ENCODE measurements at places on chromosomes 13 and 19.
A peak's percentile ranks its signal among the peaks of the same experiment; 100 is the strongest.

- H3K36me3 ChIP-seq: no peaks in the 10 kb centered on the region
- H3K4me1 ChIP-seq: peaks cover 14% of the 10 kb centered on the region
- H3K27ac ChIP-seq: peak overlapping the region; percentile 92
- no peak overlapping the region for H3K4me3 ChIP-seq
- DNase-seq: no peak
These were observed 105.1 kb downstream of the NUFIP1 start for GRCh38 chr13:44884076-44884729.

- H3K36me3 ChIP-seq: peaks cover 6% of the 10 kb centered on the region
- H3K27me3 ChIP-seq: no peaks in the 10 kb centered on the region
- no peak overlapping the region for H3K4me3 ChIP-seq
- DNase-seq: no peak
- peaks cover 67% of the 10 kb centered on the region for H3K4me1 ChIP-seq
- H3K27ac ChIP-seq: no peak overlapping the region
These were observed 46.0 kb downstream of the DNM2 start for GRCh38 chr19:10763828-10764339.

- no peaks in the 10 kb centered on the region for H3K4me1 ChIP-seq
- no peak overlapping the region for H3K4me3 ChIP-seq
- H3K27ac ChIP-seq: no peak overlapping the region
- no peaks in the 10 kb centered on the region for H3K36me3 ChIP-seq
These were observed 65.2 kb downstream of the SOX1 start for GRCh38 chr13:112132142-112132541.

DNA sequence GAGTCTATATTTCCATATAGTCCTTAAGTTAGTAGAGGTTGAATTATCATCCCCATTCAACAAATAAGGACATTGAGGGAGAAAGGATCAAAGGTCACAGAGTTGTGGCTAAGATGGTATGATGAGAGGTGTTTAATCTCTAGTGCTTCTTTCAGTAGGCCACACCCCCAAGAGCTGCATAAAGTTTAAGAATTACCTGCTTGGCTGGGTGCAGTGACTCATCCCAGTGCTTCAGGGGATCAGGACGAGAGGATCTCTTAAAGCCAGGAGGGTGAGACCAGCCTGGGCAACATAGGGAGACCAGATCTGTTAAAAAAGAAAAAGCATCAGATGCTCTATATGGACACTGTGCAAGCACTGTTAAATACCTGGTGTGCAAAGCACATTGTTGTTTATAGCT is 560.0 kb upstream of the KLHL1 start:
- H3K27ac ChIP-seq: no peak overlapping the region
- H3K4me1 ChIP-seq: no peaks in the 10 kb centered on the region
- H3K4me3 ChIP-seq: no peak overlapping the region
- H3K27me3 ChIP-seq: peaks cover 22% of the 10 kb centered on the region
- DNase-seq: no peak
- no peaks in the 10 kb centered on the region for H3K36me3 ChIP-seq

- H3K4me3 ChIP-seq: no peak overlapping the region
- DNase-seq: no peak
- H3K4me1 ChIP-seq: no peaks in the 10 kb centered on the region
- H3K27ac ChIP-seq: no peak overlapping the region
- H3K27me3 ChIP-seq: no peaks in the 10 kb centered on the region
These were observed 72.7 kb downstream of the ZNF254 start for GRCh38 chr19:24159707-24160106.

- H3K27ac ChIP-seq: no peak within 1 kb of the TSS
- H3K36me3 ChIP-seq: no peaks in the 10 kb centered on the region
- H3K4me3 ChIP-seq: peak within 1 kb of the TSS; percentile 35
- DNase-seq: no peak
- peaks cover 4% of the 10 kb centered on the region for H3K4me1 ChIP-seq
These were observed at the start of gene NOVA2 for GRCh38 chr19:45973553-45974338. Gene NOVA2, minus strand, starts transcription at chr19:45973865. Its CDS starts 514 bp downstream, at chr19:45973351.

DNA sequence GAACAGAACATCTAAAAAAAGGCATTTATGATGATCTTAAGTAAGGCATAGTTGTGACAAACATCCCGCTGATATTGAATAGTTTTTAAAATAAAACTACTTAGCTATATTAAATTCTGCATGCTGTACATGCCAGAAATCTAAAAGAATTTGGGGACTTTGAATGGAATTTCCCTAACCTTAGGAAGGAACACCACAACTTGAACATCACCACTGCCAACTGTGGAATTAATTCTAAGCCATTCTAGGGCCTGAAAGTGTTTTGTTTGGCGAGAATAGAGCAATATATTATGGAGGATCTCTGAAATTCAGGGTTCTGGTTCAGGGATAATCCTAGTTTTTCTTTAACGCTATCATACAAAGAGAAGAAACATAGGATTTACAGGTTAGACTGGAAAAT is 17.8 kb upstream of the LATS2 start:
- H3K4me1 ChIP-seq: peaks cover 47% of the 10 kb centered on the region
- no peaks in the 10 kb centered on the region for H3K27me3 ChIP-seq
- no peak for DNase-seq
- peak overlapping the region; percentile 55 for H3K4me3 ChIP-seq
- no peaks in the 10 kb centered on the region for H3K36me3 ChIP-seq

DNA sequence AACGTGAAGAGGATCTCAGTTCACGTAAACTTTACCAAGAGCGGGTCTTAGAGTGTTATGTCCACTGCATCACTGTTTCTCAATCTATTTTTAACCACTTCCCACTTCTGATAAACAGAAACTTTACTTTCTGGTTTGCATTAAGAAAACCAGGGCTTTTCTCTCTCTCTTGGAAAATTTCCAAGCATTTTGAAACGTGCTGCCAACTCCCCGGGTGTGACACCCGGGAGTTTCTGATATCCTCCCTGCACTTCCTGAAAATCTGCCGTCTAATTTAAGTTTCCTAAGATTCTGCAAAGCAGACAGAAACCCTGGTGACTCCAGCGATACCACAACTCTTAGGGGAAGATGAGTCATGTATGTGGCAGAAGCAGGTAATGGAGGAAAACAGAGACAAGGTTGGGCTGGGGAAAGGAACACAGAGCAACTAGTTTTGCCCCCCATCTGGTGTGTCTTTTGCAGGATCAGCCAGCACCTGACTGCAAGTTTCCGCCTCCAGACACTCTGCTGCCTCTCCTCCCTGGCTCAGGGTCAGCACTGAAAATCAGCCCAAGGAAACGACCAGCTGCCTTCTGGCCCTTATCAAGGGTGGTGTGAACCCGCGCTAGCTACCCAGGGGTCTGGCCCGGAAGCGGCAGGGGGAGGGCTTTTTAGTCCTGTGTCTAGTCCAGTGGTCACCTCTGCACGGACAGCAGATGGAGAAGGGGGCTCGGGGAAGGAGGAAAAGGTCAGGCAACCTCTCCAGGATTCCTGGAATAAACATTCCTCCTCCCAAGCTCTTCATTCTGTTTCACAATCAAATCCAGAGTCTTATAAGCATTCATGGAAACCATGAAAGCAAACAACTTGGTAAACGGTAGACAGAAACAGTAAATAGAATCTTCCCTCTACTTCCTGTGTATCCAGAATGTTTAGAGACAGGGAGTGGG is 11.3 kb upstream of the FFAR2 start:
- H3K36me3 ChIP-seq: no peaks in the 10 kb centered on the region
- H3K4me1 ChIP-seq: peaks cover 3% of the 10 kb centered on the region
- DNase-seq: no peak
- H3K27ac ChIP-seq: no peak overlapping the region

- H3K27ac ChIP-seq: peak overlapping the region; percentile 49
- peaks cover 16% of the 10 kb centered on the region for H3K36me3 ChIP-seq
- DNase-seq: no peak
- no peaks in the 10 kb centered on the region for H3K27me3 ChIP-seq
- peaks cover 26% of the 10 kb centered on the region for H3K4me1 ChIP-seq
These were observed 138.8 kb upstream of the RNF113B start for GRCh38 chr13:98315902-98316301.

GRCh38 chr19:16094360-16095070 is 17.2 kb upstream of the RAB8A start:
- H3K36me3 ChIP-seq: peaks cover 70% of the 10 kb centered on the region
- H3K4me1 ChIP-seq: peaks cover 37% of the 10 kb centered on the region
- H3K4me3 ChIP-seq: no peak overlapping the region
- H3K27ac ChIP-seq: peak overlapping the region; percentile 75
- DNase-seq: no peak

GRCh38 chr13:49220036-49220855 is at the start of gene MLNR:
Gene MLNR, plus strand, starts transcription at chr13:49220338. Its CDS starts 0 bp downstream, at chr13:49220338.
- peaks cover 8% of the 10 kb centered on the region for H3K36me3 ChIP-seq
- peaks cover 70% of the 10 kb centered on the region for H3K27me3 ChIP-seq
- DNase-seq: no peak
- peaks cover 4% of the 10 kb centered on the region for H3K4me1 ChIP-seq

GRCh38 chr19:29680447-29680846 is 15.2 kb downstream of the PLEKHF1 start:
- H3K27ac ChIP-seq: no peak overlapping the region
- peaks cover 12% of the 10 kb centered on the region for H3K36me3 ChIP-seq
- DNase-seq: no peak
- no peaks in the 10 kb centered on the region for H3K27me3 ChIP-seq

GRCh38 chr13:59398127-59398526 is 765.6 kb downstream of the DIAPH3 start:
- no peaks in the 10 kb centered on the region for H3K36me3 ChIP-seq
- H3K27me3 ChIP-seq: no peaks in the 10 kb centered on the region
- H3K27ac ChIP-seq: no peak overlapping the region
- H3K4me3 ChIP-seq: no peak overlapping the region

DNA sequence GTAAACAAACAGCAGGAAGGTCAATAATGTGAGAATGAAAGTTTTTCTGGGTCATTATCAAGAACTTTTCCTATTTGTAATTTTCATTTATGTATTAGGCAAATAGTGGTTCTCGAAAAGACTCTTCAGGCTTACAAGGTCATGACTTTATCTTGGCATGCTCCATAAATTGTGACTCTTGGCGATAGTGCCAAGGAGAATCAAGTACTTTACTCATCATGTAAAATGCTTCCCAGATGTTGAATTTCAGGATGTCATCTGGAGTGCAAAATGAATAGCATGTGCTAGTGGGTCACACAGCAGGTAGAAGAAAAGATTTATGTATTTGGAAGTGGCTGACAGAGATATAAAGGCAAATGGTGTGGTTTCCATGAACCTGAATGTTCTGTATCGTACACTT is 1492.7 kb upstream of the PCDH20 start:
- H3K36me3 ChIP-seq: no peaks in the 10 kb centered on the region
- no peak overlapping the region for H3K27ac ChIP-seq
- H3K27me3 ChIP-seq: no peaks in the 10 kb centered on the region

GRCh38 chr13:107459430-107459829 is 755.9 kb downstream of the LIG4 start:
- H3K27me3 ChIP-seq: no peaks in the 10 kb centered on the region
- peak overlapping the region; percentile 72 for H3K27ac ChIP-seq
- H3K4me1 ChIP-seq: peaks cover 58% of the 10 kb centered on the region
- peaks cover 4% of the 10 kb centered on the region for H3K36me3 ChIP-seq
- H3K4me3 ChIP-seq: no peak overlapping the region
- DNase-seq: no peak

GRCh38 chr13:33286128-33286527 is 573 bp upstream of the STARD13 start:
- peak overlapping the region; percentile 93 for H3K4me3 ChIP-seq
- no peaks in the 10 kb centered on the region for H3K27me3 ChIP-seq
- peak overlapping the region; percentile 99 for H3K27ac ChIP-seq
- peaks cover 8% of the 10 kb centered on the region for H3K36me3 ChIP-seq

DNA sequence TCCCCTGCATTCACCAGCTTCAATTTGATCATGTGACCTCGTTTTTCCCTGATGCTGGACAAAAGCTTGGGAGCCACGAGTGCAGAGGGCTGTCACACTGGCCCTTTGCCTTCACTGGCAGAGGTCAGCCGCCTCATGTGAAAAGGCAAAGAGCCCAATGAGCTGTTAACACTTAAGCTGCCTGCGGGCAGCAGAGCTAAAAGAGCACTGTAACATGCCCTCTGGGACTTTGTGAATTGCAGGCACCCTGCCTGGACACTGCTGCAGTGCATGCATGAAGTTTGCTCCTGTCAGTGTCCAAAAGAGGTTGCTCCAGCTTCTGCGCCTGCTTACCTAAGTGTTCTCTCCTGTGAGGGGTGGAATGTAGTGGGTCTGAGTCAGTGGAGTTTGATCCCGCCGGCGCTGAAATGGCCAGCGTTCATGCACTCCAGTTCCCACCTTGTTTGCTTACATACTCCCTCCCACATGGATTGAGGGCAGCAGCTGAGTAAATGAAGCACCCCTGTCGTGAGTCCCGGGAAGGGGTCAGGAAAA is 193.7 kb downstream of the RFC3 start:
- peaks cover 5% of the 10 kb centered on the region for H3K4me1 ChIP-seq
- no peak overlapping the region for H3K27ac ChIP-seq
- H3K27me3 ChIP-seq: peaks cover 7% of the 10 kb centered on the region
- no peaks in the 10 kb centered on the region for H3K36me3 ChIP-seq
- H3K4me3 ChIP-seq: no peak overlapping the region
- DNase-seq: no peak

DNA sequence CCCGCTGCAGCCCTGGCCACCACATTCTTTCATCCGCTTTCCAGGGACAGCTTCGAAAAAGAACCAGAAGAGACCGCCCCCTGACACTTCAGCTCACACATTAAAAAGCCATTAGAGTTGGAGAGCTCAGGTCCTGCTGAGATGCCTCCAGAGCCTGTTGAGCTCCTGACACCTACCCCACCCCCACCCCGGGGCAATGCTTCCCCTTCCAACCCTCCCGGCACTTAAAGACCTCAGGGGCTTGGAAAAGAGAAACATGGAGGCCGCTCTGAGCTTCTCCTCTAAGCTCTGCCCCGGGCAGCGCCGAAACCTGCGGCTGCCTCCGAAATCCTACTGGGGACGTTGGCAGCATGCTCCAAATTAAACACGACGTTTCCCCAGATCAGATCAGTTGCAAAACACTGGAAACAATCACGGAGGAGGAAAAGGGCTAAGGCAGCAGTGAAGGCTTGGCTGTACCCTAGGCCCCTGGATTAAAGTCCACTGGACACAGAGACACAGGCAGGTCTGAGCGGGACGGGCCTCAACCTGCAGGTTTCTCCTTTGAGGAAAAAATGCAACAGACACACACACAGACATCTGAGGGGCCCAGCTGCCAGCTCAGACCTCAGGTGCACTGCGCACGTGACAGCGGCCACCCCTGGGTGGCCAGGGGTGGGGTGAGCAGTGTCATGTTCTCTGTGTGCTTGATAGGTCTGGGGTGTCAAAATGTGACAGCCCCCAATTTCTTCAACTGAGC is 9.6 kb downstream of the SH3GL1 start:
- H3K4me3 ChIP-seq: peak overlapping the region; percentile 66
- H3K27me3 ChIP-seq: no peaks in the 10 kb centered on the region
- H3K36me3 ChIP-seq: peaks cover 3% of the 10 kb centered on the region
- H3K27ac ChIP-seq: peak overlapping the region; percentile 94

GRCh38 chr13:40063278-40063698 is 407.8 kb downstream of the COG6 start:
- H3K27ac ChIP-seq: no peak overlapping the region
- H3K4me1 ChIP-seq: peaks cover 35% of the 10 kb centered on the region
- H3K27me3 ChIP-seq: no peaks in the 10 kb centered on the region
- no peak overlapping the region for H3K4me3 ChIP-seq

- H3K4me3 ChIP-seq: no peak overlapping the region
- peaks cover 1% of the 10 kb centered on the region for H3K4me1 ChIP-seq
- DNase-seq: no peak
- peaks cover 27% of the 10 kb centered on the region for H3K27me3 ChIP-seq
- no peak overlapping the region for H3K27ac ChIP-seq
- no peaks in the 10 kb centered on the region for H3K36me3 ChIP-seq
These were observed 24.5 kb downstream of the TEX101 start for GRCh38 chr19:43439032-43439708.

- H3K4me1 ChIP-seq: peaks cover 62% of the 10 kb centered on the region
- peak overlapping the region; percentile 98 for H3K27ac ChIP-seq
- H3K36me3 ChIP-seq: peaks cover 25% of the 10 kb centered on the region
- H3K4me3 ChIP-seq: peak overlapping the region; percentile 92
- DNase-seq: peak; percentile 94
These were observed 37.6 kb upstream of the NANOS3 start for GRCh38 chr19:13839130-13839937.

All from osteocyte (in vitro differentiated cells).